Activated CD8-positive, alpha-beta T cell treated with anti-CD3 and anti-CD28 coated beads for 36 hours (primary cell): ENCODE measurements at places on chromosomes 11 and 22. TPM values are rescaled to one million over a fixed set of nuclear protein-coding genes. Genes with fewer than 3 reads are reported as not detected.
A peak's percentile ranks its signal among the peaks of the same experiment; 100 is the strongest.

MIAT gene
- 11.9 TPM for total RNA-seq

BET1L gene
- 68.9 TPM for total RNA-seq

GRCh38 chr11:2138068-2138430, 1.1 kb downstream of the IGF2 start:
- no peaks in the 10 kb centered on the region for H3K36me3 ChIP-seq
- H3K4me3 ChIP-seq = no peak overlapping the region
- peaks cover 26% of the 10 kb centered on the region for H3K4me1 ChIP-seq
- no peak for DNase-seq
- peaks cover 59% of the 10 kb centered on the region for H3K27me3 ChIP-seq

GRCh38 chr11:120352405-120352804, 16.2 kb downstream of the ARHGEF12 start:
- no peak overlapping the region for H3K27ac ChIP-seq
- peaks cover 43% of the 10 kb centered on the region for H3K27me3 ChIP-seq
- H3K4me3 ChIP-seq = no peak overlapping the region
- H3K4me1 ChIP-seq = no peaks in the 10 kb centered on the region
- DNase-seq = no peak

- no peaks in the 10 kb centered on the region for H3K36me3 ChIP-seq
- no peaks in the 10 kb centered on the region for H3K4me1 ChIP-seq
- no peak overlapping the region for H3K4me3 ChIP-seq
These were observed 218.0 kb upstream of the E2F8 start for GRCh38 chr11:19458721-19459120.

BDNF gene
- not detected for total RNA-seq

GRCh38 chr11:5809122-5809519, 397 bp downstream of the OR52N2 start:
- no peaks in the 10 kb centered on the region for H3K36me3 ChIP-seq
- peak overlapping the region; percentile 57 for H3K27ac ChIP-seq
- DNase-seq = peak; percentile 3
- H3K4me1 ChIP-seq = peaks cover 6% of the 10 kb centered on the region

MCHR1 gene
- not detected for total RNA-seq

- peaks cover 21% of the 10 kb centered on the region for H3K36me3 ChIP-seq
- H3K4me3 ChIP-seq = peak overlapping the region; percentile 86
- no peak for DNase-seq
These were observed 708 bp downstream of the MAML2 start for GRCh38 chr11:96342014-96342960.

CCS gene
- 22.0 TPM for total RNA-seq

- no peaks in the 10 kb centered on the region for H3K36me3 ChIP-seq
- H3K27ac ChIP-seq = no peak overlapping the region
- H3K4me1 ChIP-seq = no peaks in the 10 kb centered on the region
- DNase-seq = no peak
- no peaks in the 10 kb centered on the region for H3K27me3 ChIP-seq
These were observed 120.6 kb downstream of the MICAL3 start for GRCh38 chr22:17903564-17904295.

GRCh38 chr11:118619444-118620197, 12.2 kb downstream of the PHLDB1 start:
- H3K4me1 ChIP-seq = peaks cover 9% of the 10 kb centered on the region
- H3K27me3 ChIP-seq = peaks cover 14% of the 10 kb centered on the region

- H3K27ac ChIP-seq = no peak overlapping the region
- no peaks in the 10 kb centered on the region for H3K4me1 ChIP-seq
- DNase-seq = no peak
- H3K4me3 ChIP-seq = no peak overlapping the region
- no peaks in the 10 kb centered on the region for H3K36me3 ChIP-seq
These were observed 828.1 kb upstream of the FAT3 start for GRCh38 chr11:91396236-91397133.

DNA sequence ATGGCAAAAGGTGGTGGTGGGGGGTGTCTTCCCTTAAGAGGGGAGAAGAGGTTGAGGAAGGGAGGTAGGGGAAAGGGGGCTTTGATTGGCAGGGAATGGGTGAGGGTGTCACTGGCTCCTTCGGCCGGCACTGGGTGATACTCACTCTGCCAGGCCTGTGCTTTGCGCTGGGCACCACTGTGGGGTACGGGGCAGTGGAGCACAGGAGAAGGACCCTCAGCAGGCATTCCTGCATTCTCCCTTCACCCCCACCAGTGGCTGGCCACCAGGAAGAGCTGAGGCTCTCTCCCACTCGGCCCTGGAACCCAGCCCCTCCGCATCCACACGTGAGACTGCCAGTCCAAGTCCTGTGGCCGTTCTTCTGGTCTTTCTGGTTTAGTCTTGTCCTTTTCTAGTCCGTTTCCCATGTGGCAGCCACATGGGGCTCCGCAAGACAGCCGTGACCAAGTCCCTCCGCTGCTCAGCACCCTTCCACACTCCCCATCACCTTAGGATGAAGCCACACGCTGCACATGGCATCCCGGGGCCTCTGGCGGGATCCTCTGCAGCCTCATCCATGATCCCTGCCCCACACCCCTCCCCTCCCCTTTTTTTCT, 8.0 kb downstream of the CAPN5 start:
- H3K27ac ChIP-seq = no peak overlapping the region
- no peaks in the 10 kb centered on the region for H3K36me3 ChIP-seq

GRCh38 chr11:67463680-67464410, 5.2 kb downstream of the TMEM134 start:
- peak overlapping the region; percentile 93 for H3K27ac ChIP-seq
- peaks cover 31% of the 10 kb centered on the region for H3K4me1 ChIP-seq
- DNase-seq = no peak
- H3K27me3 ChIP-seq = no peaks in the 10 kb centered on the region
- H3K4me3 ChIP-seq = peak overlapping the region; percentile 88

- H3K27ac ChIP-seq = no peak overlapping the region
- peaks cover 4% of the 10 kb centered on the region for H3K27me3 ChIP-seq
- DNase-seq = no peak
- H3K36me3 ChIP-seq = no peaks in the 10 kb centered on the region
- H3K4me3 ChIP-seq = no peak overlapping the region
- no peaks in the 10 kb centered on the region for H3K4me1 ChIP-seq
These were observed 14.3 kb downstream of the MPST start for GRCh38 chr22:37033605-37034430.

DNA sequence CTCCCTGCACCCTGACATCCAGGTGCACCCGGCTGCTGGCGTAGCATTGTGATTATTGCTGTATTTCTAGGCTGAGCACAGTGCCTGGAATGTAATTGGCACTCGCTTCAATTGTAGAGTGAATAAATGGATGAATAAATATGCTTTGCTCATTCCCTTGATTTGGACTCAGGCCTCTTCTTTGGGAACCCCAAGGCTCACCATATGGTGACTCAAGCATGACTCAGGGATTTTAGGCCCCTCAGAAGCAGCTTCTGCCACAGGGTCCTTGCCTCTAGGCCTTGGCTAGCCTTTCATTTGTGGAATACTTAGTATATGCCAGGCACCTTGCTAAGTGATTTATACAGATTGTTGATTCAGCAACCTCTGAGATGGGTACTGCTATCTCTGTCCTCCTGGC, 78.9 kb downstream of the GRIK4 start:
- no peaks in the 10 kb centered on the region for H3K4me1 ChIP-seq
- H3K27ac ChIP-seq = no peak overlapping the region
- no peaks in the 10 kb centered on the region for H3K36me3 ChIP-seq
- H3K27me3 ChIP-seq = peaks cover 18% of the 10 kb centered on the region
- no peak for DNase-seq

SCGB1C1 gene
- total RNA-seq = not detected

DNA sequence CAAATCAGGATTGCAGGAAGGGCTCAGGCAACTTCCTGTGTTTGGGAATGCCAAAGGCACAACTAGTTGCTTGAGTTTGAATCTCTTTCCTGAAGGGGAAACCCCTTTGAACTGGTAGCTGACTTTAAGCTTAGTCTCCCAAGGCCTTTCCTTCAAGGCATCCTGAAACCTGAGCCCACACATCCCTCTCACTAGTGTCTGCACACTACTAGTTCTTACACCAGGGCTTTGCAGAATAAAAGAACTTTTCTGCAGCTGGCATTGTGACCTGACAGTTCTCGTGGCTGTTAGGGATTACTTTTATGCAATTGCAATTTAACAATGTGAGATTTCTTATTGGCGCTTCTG, 95.4 kb downstream of the EXT2 start:
- H3K27me3 ChIP-seq = no peaks in the 10 kb centered on the region
- no peak overlapping the region for H3K27ac ChIP-seq
- DNase-seq = no peak
- no peak overlapping the region for H3K4me3 ChIP-seq
- H3K4me1 ChIP-seq = peaks cover 30% of the 10 kb centered on the region
- peaks cover 51% of the 10 kb centered on the region for H3K36me3 ChIP-seq

OR51B4 gene
- total RNA-seq = not detected

SMTNL1 gene
- not detected for total RNA-seq

GRCh38 chr11:65489706-65490320, 9.0 kb upstream of the MALAT1 start:
- H3K27ac ChIP-seq = no peak overlapping the region

GRCh38 chr22:41361716-41362310, 19.9 kb upstream of the TEF start:
- no peaks in the 10 kb centered on the region for H3K36me3 ChIP-seq
- no peaks in the 10 kb centered on the region for H3K4me1 ChIP-seq
- no peak overlapping the region for H3K4me3 ChIP-seq
- no peak overlapping the region for H3K27ac ChIP-seq

OR51B5 gene
- not detected for total RNA-seq

DNA sequence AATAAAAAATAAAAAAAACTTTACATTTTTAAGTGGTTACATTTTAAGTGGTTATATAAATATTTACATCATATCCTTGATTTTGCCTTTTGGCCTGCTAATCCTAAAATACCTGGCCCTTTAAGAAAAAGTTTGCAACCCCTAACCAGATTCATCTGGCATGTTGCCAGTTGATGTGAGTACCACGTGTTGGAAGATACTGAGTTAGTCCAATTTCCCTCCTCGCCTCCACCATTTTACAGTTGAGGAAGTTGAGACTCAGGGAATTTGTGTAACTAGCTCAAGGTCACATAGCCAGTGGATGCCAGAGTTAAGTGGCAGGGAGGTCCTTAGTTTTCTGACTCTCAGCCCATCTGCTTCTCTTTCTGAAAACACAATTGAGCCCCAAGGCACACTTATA, 5.1 kb downstream of the ELF5 start:
- H3K27me3 ChIP-seq = no peaks in the 10 kb centered on the region
- no peak overlapping the region for H3K27ac ChIP-seq
- H3K4me3 ChIP-seq = no peak overlapping the region
- H3K4me1 ChIP-seq = no peaks in the 10 kb centered on the region
- no peaks in the 10 kb centered on the region for H3K36me3 ChIP-seq
- DNase-seq = no peak

GRCh38 chr11:70306586-70307033, 36.1 kb downstream of the PPFIA1 start:
- H3K36me3 ChIP-seq = peaks cover 17% of the 10 kb centered on the region
- H3K4me3 ChIP-seq = no peak overlapping the region
- peaks cover 15% of the 10 kb centered on the region for H3K4me1 ChIP-seq
- DNase-seq = no peak
- H3K27ac ChIP-seq = no peak overlapping the region

DNA sequence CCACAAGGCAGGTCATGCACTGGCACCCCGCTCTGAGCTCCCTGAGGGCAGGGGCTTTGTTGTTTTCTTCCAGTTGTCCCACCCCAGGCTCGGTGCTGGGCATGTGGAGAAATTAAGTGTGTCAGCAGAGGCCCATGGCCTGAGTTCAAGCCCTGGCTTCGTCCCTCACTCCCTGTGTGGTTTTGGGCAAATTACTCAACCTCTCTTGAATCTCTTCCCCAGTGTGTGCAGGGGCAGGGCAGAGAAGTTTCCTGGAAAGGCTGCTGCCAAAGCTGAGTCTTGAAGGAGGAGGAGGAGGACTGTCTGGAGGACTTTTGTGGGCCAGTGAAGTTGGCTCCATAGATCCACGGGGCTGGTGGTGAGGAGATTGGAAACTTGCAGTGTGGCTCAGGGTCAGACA, 138.1 kb upstream of the E2F8 start:
- no peaks in the 10 kb centered on the region for H3K36me3 ChIP-seq
- H3K27ac ChIP-seq = no peak overlapping the region
- no peak overlapping the region for H3K4me3 ChIP-seq

MAP6 gene
- not detected for total RNA-seq

- peaks cover 36% of the 10 kb centered on the region for H3K4me1 ChIP-seq
- H3K27ac ChIP-seq = peak overlapping the region; percentile 55
- peaks cover 3% of the 10 kb centered on the region for H3K27me3 ChIP-seq
- H3K4me3 ChIP-seq = no peak overlapping the region
These were observed 3.7 kb downstream of the PHRF1 start for GRCh38 chr11:579830-580601.

OR4D5 gene
- total RNA-seq = not detected

DNA sequence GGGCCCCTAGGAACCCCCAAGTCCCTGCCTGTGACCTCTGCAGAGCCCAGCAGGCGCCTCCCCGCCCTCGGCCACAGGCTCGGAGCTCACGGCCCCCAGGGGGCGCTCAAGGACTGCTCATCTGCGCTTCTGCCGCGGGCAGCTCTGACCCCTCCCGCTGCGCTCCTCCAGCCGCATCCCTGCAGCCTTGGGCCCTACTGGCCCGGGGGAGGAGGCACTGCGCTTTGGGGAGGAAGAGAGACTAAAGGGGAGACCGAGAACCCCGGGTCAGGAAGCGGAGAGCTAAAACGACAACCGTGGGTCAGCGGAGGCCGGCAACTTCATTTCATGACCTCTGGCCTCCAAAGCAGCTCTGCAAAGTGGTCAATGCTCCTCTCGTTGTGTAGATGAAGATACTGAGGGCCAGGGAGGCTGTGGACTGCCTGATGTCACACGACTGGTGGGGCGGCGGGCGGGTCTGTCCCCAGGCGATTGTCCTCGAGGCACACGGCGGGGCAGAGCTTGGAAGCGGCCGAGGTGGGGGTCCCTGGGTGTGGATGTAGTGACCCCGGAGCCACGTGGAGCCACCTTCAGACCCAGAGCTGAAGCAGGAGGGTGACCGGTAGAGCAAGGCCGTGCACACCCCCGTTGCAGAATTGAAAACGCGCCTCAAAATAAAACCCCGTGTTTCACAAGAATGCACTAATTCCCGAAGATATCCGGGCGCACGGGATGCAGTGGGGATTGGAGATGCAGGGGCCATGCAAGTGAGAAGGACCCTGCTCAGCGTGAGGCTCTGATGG, 2.7 kb upstream of the KRTAP5-6 start:
- no peak overlapping the region for H3K27ac ChIP-seq
- no peaks in the 10 kb centered on the region for H3K36me3 ChIP-seq

KCNC1 gene
- not detected for total RNA-seq

DNA sequence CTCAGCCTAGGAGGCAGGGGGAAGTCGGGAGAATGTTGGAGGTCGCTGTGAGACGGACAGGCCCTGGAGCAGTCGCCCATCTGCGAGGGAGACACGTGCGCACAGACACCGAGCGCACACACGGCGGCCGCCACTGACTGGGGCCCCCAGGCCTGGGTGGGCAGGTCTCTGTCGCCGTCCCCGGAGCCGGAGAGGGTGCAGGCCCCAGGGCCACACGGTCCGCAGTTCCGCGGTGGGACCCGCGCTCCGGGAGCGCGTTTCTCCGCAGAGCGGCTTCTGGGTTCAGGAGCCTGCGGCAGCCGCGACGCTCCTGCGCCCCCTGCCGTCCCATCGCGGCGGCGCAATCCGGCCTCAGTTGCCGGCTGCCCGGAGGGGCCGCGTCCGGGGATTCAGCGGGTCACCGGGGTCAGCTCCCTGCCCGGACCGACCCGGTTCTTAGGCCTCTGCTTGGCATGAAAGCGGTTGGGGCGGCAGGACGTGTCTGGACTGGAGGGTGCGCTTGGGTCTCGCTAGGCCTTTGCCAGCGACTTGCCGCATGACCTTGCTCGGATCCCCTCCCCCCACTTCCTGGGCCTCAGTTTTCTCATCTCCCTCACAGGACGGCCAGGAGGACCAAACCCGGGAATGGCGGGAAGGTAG, 31.2 kb downstream of the PDE2A start:
- H3K4me1 ChIP-seq = no peaks in the 10 kb centered on the region
- H3K27ac ChIP-seq = no peak overlapping the region
- H3K36me3 ChIP-seq = no peaks in the 10 kb centered on the region
- DNase-seq = peak; percentile 70
- H3K4me3 ChIP-seq = peak overlapping the region; percentile 57

- H3K27me3 ChIP-seq = no peaks in the 10 kb centered on the region
- peaks cover 48% of the 10 kb centered on the region for H3K36me3 ChIP-seq
- peak; percentile 98 for DNase-seq
These were observed at the start of gene RAC2 for GRCh38 chr22:37244114-37244921. TSS of gene RAC2 (minus strand) at chr22:37244269. CDS start at chr22:37244148, 121 bp downstream.
